GDM1 (cell line): ENCODE measurements at places on chromosomes 13 and 19.

DNA sequence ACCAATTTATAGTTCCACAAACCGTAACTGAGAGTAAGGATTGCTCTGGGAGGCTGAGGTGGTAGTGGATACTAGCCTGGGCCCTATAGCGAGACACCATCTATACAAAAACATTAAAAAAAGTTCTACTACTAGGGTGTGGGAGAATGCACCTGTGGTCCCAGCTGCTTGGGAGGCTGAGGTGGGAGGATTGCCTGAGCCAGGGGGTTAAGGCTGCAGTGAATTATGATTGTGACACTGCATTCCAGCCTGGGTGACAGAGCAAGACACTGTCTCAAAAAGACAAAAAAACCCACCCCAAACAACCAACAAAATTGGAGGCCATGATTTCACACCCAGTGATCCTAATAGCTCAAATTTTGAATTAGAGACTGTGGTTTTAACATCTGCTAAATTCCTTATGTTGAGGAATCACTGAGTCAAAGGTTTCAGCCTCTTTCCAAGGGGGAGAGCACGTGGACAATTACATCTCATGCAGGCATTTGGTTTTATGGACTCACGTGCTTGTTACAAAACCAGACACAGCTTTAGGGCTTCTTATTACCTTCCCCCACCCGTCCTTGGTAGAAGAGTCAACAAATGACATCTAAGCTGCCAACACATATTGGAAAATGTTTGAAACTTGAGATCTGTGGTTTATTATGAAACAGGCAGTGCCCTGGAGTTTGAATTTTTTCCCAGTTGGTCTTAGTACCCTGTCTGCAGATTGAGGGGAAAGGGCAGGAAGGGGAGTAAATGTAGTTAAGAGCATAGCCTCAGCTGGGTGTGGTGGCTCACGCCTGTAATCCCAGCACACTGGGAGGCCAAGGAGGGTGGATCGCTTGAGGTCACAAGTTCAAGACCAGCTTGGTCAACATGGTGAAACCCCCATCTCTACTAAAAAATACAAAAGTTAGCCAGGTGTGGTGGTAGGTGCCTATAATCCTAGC, 18.5 kb downstream of the CYP2A6 start:
- no peak for DNase-seq

DNA sequence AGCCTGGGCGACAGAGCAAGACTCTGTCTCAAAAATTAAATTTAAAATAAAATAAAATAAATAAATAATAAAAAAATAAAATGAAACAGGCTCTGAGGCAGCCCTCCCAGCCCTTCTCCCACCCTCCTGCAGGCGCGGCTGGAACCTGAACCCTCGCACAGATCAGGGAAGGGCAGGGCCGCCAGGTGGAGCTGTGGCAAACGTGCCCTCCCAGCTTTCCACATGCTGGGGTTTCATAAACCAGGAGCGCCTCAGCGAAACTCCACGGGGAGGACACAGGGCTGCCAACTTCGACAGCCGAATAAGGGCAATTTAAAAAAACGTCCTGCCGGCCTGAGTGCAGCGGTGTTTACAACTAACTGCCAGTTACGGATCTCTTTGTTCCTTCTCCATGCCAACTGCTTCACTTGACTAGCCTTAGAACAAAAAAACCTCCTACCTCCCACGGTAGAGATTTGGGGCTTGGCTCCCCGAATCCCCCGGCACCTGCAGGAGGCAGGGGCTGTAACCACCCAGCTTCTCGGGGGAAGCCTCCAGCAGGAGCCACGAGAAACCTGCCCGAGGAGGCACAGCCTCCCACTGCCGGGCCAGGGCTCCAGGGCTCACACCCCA, 15.9 kb downstream of the ZNF787 start:
- DNase-seq: no peak

- no peak for DNase-seq
Observed at GRCh38 chr19:13959962-13960862, 7.9 kb downstream of the DCAF15 start.

GRCh38 chr13:75813323-75813722, 177.2 kb downstream of the LMO7 start:
- DNase-seq: no peak

DNA sequence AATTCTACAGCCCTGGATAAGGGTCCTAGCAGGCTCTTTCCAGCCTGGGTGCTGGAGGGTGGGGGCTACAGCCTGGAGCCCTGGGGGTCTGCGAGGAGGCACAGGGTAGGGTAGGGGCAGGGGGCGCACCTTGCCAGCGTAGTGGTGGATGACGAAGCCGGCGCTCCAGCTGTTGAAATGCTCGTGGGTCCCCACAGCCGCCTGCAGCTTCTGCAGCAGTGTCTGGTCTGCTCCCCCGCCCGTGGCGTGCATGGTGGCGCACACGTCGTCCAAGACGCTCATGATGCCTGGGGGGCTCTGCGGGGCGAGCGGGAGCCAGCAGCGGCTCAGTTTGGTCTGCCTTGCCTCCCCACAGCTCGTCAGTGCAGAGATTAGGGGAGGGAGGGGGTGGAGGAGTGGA, 30.2 kb upstream of the ZNF414 start:
- DNase-seq: no peak

- no peak for DNase-seq
Observed at GRCh38 chr13:48403151-48403631, 9.7 kb downstream of the LPAR6 start.

GRCh38 chr19:29320086-29320485, 107.1 kb upstream of the UQCRFS1 start:
- DNase-seq: no peak

- no peak for DNase-seq
Observed at GRCh38 chr13:85565652-85566051, 233.6 kb downstream of the SLITRK6 start.

DNA sequence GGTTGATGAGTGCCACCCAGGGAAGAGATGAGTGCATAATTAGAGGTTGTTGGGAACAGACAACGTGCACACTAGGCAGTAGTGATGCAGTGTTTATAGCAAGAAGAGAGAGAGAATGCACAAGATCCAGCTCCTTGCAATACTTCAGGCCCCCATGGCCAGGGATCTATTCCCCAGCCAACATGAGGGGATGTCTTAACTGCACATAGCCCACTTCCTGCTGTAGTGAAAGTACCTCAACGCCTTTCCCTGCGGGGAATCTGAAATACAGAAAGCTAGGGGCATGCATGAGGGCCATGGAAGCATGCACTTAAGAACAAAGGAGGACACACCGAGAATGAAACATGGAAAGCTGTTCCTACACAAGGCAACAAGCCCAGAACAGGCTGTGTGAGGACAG, 636.7 kb upstream of the GPC6 start:
- DNase-seq: no peak

DNA sequence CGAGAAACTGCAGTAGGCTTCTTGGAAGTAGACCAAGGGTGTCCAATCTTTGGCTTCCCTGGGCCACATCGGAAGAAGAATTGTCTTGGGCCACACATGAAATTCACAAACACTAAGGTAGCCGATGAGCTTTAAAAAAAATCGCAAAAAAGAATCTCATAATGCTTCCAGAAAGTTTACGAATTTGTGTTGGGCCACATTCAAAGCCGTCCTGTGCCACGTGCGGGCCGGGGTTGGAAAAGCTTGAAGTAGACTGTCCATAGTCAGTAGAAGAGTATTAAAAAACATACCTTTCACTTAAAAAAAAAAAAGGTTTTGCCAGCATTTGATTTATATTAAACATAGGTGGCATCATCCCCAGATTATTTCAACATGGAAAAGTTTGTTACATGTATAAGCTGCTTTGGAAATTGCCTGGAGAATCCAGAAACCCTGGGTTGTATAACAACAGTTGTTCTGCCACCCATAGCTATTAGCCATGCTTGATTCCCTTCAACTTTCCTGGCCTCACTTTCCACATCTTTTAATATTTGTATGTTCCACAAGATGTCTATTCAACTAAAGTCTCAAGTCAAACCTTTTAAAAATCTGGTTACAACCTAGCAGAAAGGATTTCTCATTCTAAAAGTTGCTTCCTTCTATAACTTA, 1.0 kb downstream of the IFT88 start:
- no peak for DNase-seq

DNA sequence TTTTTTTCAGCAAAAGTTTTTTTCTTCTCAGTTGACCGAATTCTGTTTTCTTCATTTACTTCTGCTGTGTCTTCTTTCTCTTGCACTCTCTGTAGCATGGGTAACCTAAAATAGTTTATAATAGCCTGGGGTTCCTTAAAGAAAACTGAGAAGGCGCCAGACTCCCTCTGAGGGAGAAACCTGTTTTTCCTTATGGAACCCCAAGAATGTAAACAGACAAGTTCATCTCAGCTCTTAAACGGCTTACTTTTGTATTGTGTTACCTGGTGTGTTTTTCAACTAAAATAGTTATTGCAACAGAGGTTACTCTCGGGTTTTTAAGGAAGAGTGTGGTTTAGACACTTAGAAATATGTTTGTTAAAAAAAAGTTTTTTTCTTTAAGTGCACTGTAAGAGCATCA, 23.8 kb upstream of the TM9SF2 start:
- DNase-seq: no peak
